ENCODE measurements at places on chromosomes 13 and 19.

DNA sequence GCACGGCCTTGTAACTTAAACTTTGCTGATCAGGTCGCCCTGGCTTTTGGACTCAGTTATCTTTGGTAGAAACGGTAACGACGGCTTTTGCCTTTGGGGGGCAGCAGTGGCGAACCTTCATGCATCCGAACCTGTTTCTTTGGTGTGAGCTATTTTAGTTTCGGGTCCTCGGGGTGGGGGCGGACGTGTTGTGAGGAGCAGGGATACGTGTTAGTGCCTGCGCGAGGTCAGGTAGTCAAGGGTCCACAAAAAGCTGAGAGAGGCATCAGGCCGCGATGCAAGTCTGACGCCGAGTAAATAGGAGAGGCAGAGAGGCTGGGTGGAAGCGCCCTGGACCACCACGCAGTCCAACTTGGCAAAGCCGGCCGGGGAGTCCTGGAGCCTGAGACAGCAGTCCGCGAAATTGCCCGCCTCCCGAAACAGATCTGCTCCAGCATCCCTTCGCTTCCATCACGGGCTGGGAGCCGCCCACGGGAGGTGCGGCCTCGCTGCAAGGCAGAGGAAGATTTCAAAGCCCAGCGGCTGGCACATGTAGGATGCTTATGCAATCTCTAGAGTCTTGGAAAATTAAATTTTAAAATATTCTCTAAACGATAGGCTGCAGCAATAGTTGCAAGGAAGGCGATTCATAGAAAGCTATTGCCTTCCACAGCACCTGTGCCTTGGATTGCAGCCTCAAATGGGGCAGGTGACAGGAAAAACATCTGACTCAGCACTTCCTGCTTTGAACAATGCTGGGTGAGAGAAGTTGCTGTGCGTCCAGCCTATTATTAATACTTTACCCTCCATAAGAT is 4.6 kb upstream of the TPP2 start:
- peak; percentile 67 for DNase-seq

DNA sequence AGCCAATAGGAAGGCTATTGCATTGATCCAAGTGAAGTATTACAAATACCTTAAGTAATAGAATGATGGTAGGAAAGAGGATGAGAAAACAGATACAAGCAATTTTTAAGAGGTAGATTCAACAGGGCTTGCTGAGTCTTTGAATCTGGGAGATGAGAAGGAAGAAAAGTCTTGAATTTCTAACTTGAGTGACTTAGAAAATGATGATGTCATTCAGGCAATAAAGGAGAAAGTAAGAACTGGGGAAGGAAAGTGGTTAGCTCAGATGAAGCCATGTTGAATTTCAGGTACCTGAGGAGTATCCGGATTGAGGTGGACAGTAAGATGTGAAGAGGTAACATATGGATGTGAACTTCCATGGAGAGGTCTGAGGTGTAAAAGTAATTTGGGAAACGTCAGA is 15.5 kb upstream of the FRY start:
- no peak for DNase-seq

DNA sequence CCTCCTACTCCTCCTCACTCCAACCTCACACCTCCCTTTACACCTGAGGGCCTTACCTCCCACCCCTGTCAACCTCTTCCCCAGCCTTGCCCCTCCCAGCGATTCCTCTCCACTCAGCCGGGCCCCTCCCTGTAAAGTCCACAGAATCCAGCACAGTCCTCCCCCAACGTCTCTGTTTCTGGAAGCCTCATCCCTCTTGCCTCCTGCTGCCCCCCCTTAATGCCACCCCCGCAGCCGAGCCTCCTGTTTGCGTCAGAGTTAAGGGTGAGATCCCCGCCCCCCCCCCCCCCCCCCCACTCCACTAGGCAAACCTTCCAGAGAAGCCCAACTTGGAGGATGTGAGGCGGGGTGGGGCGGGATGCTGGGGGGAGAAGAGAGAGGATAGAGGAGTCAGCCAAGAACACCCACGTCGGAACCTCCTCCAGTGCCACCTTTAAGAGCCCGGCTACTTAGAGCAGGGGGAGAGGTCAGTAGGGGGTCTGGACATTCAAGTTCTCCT is 2.1 kb downstream of the UNC13A start:
- DNase-seq = no peak

DNA sequence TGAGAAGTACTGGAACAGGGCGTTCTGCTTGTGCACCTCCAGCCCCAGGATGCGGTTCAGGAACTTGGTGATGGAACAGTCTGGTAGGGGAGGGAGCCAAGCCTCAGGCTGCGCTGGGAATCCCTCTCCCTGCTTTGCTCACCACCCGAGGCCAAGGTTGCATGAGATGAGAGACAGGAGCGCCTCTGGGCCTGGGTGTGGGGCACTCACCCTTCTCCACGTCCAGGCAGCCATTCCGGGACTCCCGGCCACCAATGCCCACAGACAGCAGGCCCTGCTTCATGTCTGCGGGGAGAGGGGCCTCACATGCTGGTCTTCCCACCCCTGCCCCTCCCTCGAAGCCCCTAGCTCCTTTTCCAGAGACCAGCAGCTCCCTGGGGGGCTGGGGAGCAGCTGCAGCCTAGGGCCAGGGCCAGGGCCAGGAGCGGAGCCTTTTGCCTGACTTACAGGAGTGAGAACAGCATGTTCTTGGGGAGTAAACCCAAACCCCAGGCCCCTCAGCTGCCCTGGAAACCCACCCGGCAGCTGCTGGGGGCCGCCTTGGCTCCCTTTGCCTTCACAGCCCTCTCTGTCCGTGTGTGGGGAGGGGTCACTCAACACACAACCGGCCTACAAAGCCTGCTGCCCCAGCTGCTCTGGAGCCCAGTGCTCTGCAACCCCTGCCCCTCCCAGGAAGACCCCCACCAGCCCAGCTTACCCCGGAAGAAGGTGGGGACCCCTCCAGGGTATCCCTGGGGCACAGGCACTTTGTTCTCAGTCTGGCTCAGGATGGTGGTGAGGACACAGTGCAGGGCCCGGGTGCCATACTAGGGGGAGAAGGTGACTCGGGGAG is 7.2 kb downstream of the GPX4 start:
- DNase-seq = no peak

DNA sequence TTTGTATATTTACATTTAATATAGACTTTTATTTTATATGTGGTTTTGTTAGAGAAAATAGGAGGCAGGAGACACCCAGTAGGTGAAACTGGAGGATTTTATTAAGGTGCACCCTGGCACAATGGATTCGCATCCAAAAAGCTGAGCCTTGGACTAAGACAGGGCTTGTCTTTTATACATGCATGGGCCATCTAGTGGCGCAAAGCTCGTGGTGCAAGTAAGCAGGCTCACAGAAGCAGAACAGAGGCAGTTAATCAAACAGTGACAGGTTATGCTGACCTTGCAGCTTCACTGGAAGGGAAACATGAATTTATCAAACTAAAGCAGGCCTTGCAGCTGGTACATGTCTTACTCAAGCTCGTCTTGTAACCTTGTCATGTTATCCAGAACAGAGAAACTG is 58.8 kb upstream of the ZNF681 start:
- DNase-seq = peak; percentile 35

DNA sequence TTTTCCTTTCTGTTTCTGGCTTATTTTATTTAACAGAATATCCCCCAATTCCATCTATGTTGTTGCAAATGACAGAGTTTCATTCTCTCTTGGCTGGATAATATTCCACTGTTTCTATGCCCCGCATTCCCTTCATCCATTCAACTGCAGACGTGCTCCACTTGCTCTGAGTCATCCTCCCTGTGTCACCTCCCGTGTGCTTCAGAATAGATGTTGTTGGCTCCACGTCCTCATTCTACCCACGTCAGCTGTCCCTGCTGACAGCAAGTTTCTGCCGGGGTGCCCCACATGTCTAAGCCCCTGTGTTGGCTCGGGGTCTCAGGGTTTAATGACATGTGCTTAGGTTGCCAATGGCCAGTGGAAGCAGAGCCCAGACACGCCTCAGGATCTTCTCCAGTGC is 1041.0 kb downstream of the UQCRFS1 start:
- no peak for DNase-seq

DNA sequence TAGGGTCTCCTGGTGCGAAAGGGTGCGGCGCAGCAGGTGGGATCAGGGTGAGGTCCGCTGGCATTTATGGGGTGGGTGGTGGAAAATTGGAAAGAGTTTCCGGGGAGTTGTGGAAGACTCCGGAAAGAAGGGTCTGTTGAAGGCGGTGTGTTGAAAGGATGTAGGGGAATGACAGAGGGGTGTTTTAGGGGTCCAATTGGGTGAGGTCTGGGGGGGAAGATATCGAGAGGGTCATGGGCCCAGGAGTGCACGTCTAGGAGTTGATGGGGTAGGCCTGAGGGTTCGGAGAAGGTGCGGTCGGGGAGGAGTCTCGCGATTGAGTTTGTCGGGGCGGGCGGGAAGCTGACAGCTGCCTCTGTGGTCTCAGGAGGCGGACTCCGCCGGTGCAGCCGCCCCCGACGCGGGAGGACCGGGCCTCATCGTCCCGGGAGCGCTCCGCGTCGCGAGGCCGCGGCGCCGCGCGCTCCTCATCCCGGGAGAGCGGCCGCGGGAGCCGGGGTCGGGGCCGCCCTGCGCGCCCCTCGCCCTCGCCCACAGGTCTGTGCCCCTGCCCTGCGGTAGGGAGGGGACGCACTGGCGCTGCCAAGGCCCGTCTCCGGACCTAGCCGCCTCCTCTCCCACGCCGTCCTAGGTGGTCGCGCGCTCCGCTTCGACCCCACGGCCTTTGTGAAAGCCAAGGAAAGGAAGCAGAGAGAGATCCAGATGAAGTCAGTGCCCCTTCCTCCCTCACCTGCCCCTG is 7.0 kb downstream of the PGLYRP1 start:
- peak; percentile 27 for DNase-seq

- DNase-seq = no peak
These were observed 104.8 kb upstream of the MIR17HG start for GRCh38 chr13:91242652-91243051.

GRCh38 chr13:88459331-88459730 is 788.2 kb downstream of the SLITRK5 start:
- DNase-seq = no peak
